Endothelial cell of umbilical vein (primary cell): ENCODE measurements at places on chromosomes 4 and X. TPM values are rescaled to one million over a fixed set of nuclear protein-coding genes. Genes with fewer than 3 reads are reported as not detected.
A peak's percentile ranks its signal among the peaks of the same experiment; 100 is the strongest.

GRCh38 chr4:142559986-142560385 is 286.1 kb downstream of the INPP4B start:
- DNase-seq = no peak

The MOSPD2 gene
- total RNA-seq = 13.3 and 14.9 TPM in 2 replicates

DNA sequence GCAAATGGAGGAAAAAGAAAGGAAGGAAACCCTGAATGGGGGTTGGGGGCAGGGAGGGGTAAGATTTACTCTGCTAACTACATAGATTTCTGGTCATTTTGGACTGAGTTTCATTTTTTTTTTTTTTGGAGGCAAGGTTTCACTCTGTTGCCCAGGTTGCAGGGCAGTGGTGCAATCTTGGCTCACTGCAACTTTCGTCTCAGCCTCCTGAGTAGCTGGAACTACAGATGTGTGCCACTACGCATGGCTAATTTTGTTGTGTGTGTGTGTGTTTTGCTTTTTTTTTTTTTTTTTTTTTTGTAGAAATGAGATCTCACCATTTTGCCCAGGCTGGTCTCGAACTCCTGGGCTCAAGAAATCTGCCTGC is 223.5 kb downstream of the APBB2 start:
- no peak for DNase-seq

DNA sequence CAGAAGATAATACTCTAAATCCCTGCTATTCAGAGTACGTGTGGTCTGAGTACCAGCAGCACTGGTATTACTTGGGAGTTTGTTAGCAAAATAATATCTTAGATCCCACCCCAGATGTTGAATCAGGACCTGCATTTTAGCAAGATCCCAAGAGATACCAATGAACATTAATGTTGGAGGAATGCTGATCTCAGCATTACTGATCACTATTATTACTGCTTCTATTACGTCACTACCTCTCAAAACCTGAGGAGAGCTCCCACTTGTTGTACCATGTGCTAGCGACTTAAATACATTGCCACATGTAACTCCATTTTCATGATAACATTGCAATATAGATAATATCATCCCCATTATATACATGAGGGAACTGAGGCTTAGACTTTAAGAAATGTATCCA is 185.2 kb downstream of the SPRY1 start:
- no peak for DNase-seq

GRCh38 chr4:150323406-150324325 is 245.4 kb downstream of the DCLK2 start:
- peak; percentile 24 for DNase-seq

GRCh38 chr4:42519803-42520417 is 122.6 kb downstream of the SHISA3 start:
- peak; percentile 74 for DNase-seq

The F11 gene
- not detected in 2 replicates for total RNA-seq

- no peak for DNase-seq
These were observed 38.3 kb upstream of the MAPK10 start for GRCh38 chr4:86398187-86398586.

- DNase-seq = peak; percentile 59
These were observed 63.6 kb downstream of the SPINK2 start for GRCh38 chr4:56757821-56758411.

The ALAS2 gene
- not detected in 2 replicates for total RNA-seq

GRCh38 chr4:5709207-5709575 is 832 bp upstream of the EVC2 start:
- DNase-seq = no peak

DNA sequence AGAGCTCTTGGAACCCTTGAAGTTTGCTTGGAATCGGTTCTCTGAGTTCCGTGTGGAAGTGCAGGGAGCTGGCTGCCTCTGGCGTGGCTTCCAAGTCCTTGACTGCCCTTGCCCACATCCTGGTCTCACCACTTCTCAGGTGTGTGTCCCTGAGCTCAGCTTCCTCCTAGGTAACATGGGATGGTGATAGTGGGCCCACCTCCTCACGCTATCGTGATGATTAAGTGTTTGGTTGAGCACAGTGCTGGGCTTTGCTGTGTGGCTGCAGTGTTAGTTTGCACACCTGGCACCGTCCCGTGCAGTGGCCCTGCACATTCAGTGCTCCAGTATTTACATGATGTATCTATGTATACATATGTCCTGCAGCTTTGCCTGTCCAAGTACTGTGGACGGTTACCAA is 81.5 kb downstream of the CLDN34 start:
- DNase-seq = no peak

The SPON2 gene
- total RNA-seq = not detected in 2 replicates
